Cardiac muscle cell (in vitro differentiated cells and primary cell): ENCODE measurements at places on chromosomes 2 and 18.

DNA sequence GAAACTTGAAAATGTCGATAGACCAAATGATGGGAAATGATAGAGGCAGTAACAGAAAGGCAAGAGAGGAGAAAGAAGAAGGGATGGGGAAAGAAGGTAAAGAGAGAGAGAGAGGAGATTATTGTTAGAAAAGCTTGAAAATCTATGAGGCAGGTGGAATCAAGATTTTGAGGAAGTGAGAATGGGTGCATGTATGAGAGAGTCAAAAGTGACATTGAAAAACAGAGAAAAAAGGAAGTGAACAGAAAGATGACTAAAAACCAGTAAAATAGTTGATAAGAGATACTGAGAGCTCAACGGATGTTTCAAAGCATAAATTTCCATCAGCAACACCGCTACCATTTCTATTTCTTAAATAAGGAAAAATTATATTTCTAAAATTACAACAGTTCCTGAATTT is 327.4 kb upstream of the CWC22 start:
- no peak for DNase-seq

- no peak for DNase-seq
Measured at GRCh38 chr2:148524519-148524919, 120.0 kb upstream of the EPC2 start.

GRCh38 chr2:1972948-1973347 is 228.6 kb upstream of the PXDN start:
- no peak for DNase-seq

DNA sequence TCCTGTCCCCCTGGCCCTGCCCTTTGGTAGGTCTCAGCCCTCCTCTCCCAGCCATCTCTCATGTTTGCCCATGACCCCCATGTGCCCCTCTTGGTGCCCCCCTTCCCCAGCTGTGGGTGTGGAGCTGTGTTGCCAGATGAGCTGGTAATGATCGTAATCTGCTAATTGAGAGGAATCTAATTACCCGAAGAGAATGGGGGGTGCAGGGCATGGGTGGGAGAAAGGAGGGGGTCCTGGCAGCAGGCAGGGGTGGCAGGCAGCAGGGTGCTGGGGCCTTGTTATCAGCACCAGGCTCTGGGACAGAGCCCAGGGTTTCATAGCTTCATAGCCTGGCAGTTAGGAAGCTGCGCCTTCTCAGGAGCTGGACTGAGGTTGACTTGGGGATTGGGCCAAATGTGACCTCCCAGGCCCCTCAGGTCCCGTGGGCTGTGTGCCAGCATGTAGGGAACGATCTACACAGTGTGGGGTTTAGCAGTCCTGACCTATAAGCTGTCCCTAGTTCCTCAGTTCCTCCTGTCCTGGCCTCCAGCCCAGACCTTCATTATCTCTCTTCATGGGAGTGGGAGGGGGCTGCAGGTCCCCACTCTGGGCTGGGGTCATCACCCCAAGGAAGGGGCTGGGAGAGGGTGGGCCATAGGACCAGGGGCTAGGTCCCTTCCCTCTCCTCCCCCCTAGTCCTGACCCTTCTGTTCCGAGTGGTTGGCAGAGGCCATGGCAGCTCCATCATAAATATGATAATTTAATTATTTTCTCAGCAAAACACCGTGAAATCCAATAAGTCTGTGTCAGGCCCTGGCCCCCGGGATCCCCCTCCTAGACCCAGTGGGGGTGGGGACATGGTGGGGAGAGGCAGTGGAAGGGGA is 6.5 kb upstream of the ASIC4 start:
- DNase-seq: no peak

DNA sequence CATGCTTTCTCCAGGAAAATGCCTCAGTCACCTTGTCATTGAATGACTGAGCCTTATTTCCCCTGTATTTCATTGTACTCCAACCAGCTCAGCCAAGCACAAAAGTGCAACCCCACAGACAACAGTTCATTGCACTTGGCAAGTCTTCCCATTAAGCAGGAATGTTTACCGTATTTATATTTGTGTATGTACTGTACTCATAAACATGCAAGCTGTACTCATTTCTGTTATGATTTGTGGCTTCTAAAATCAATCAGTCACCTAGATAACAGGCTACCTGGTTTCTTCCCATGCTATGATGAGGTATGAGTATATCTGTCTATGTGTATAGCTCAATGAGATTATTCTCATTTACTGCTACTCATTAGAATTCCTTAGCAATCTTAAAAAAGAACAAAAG is 505.5 kb upstream of the FAM98A start:
- DNase-seq: no peak

- no peak for DNase-seq
Measured at GRCh38 chr2:202140522-202141252, 67.6 kb downstream of the KIAA2012 start.

DNA sequence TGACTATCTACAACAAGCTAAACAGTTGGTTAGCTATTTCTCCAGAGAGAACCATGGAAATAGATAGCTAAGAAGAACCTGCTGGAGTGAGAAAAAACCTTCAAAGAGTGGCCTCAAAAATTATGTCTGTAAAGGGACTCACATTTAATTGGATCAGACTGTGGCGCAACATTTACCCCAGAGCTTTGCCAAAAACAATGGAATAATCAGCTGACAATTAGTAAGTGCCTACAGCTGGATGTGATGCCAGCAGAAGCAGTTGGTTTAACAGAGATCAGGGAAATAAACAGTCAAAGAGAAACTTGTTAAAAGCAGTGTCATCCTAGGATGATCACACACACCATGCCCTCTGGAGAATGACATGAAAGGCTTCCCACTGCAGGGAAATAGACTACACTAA is 310.7 kb downstream of the CLIP4 start:
- no peak for DNase-seq
